Stimulated activated CD4-positive, alpha-beta T cell treated with anti-CD3 and anti-CD28 coated beads, Interleukin-15, amount 100 ng/mL, for 48 hours (primary cell): ENCODE measurements at places on chromosomes 4 and X.

- DNase-seq: no peak
These were observed 131.4 kb downstream of the CBR4 start for GRCh38 chr4:168878623-168879022.

DNA sequence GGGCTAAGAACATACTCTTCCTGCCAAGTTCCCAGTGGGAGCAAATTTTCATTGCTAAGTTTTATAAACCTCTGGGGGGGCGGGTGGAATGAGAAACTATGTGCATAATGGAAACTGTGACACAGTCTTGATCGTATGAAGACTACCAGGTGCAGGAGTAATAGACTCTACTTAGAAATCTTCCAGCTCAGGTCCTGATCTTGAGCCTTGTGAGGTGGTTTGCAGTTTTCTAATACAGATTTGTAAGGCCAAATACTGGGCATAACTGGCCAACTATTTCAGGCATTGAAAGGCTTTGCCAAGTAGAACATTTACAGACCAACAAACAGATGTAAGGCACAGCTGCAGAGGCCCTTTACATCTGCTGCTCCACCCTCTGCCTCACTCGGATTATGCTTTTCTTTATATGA is 89.7 kb upstream of the CBR4 start:
- DNase-seq: no peak

GRCh38 chr4:5816101-5816500 is 76.8 kb downstream of the CRMP1 start:
- DNase-seq: no peak

DNA sequence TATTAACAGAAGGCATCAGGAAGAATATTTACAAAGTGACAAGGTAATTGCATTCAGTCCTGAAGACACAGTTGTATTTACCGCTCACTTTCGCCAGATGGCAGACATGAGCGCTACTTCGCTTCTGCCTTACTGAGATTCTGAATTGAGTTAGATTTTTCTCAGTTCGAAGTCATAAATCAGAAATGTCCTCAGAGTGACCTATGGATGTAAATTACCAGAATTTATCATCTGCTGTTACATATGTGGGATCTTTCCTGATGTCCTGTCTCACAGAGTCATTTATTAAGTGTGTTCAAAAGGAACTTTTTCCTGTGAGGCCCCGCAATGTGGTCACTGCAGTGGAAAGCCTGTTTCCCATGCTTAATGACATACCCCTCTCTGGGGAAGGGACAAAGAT is 97.3 kb upstream of the DCLK2 start:
- peak; percentile 30 for DNase-seq
